ENCODE measurements at places on chromosomes 12 and 14.

DNA sequence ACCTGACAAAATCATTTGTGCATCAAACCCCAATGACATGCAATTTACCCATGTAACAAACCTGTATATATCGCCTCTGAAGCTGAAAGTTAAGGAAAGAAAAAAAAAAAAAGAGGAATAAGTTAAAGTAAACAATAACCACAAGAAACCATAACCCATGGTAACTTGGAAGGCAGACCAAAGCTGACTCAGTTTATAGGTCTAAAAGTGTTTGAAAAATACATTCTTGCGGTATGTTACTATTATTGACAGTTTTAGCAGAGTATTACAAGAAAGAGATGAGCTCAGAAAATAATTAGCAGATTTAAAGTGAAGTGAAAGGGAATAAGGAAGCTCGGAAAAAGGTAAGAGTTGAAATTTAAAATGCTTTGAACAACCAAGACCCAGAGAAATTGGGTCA, 34.4 kb upstream of the MGAT4C start:
- DNase-seq = no peak

DNA sequence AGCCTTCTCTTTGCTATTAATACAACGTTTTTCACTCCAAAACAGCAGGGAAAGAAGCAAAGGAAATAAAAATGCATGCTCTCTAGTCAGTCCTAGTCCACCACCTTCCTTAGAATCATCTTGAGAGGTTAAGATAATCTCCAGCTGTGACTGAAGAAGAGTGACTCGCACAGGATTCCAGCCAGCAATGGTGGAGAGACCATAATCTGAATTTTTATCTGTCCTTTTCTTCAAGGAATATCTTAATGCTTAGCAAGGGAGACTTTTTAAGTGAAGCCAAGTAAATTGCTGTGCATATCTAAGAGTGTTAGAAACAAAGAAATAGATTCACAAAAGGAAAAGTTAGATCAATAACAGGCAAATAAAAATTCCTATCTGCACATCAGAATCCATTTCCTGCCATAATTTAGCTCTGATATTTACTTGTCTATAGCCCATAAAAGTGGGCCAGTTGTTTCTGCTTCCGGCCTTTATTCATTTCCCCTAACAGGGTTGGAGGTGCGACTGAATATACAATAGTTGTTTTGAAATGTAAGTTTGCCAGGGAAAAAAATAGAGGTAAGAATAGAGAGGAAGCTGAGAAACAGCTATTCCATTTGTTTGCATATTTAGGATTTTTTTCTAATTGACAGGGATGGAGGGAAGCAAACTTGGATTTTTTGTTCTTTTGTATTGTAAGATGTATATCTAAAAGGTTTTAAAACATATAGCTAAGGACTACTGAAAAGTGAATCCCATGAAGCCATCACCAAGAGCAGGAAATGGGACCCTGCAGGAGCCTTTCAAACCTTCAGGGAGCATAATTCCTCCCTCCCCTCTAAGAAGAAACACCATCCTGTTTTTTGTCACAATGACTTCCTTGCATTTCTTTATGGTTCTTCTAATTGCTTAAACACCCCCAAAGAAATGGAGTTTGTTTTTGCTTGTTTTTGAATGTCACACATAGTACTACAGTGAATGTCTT, 154.0 kb downstream of the ITPR2 start:
- DNase-seq = no peak

DNA sequence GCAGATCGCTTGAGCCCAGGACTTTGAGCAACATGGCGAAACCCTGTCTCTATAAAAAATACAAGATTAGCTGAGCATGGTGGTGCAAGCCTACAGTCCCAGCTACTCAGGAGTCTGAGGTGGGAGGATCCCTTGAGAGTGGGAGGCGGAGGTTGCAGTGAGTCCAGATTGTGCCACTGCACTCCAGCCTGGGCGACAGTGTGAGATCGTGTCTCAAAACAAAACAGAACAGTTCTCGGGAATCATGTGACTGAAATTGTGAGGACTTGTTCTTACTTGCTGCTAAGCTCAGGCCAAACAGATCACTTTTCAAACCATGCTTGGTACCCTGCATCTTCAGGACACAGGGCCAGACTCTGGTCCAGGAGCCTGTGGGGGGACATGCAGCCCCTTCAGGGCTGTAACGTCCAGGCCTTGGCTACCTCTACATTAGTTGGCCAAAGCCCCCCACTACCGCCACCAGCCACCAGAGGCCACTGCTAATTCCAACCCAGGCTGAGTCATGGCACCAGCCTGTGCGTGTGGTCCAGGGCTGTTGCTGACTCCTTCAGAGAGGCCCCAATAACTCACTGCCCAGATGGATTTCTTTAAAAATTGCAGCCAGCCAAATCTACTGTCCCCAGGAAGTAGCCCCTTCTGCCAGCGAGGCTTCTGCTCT, 33.4 kb upstream of the SYNDIG1L start:
- DNase-seq = no peak

GRCh38 chr12:19841451-19841850, 402.2 kb downstream of the AEBP2 start:
- no peak for DNase-seq

DNA sequence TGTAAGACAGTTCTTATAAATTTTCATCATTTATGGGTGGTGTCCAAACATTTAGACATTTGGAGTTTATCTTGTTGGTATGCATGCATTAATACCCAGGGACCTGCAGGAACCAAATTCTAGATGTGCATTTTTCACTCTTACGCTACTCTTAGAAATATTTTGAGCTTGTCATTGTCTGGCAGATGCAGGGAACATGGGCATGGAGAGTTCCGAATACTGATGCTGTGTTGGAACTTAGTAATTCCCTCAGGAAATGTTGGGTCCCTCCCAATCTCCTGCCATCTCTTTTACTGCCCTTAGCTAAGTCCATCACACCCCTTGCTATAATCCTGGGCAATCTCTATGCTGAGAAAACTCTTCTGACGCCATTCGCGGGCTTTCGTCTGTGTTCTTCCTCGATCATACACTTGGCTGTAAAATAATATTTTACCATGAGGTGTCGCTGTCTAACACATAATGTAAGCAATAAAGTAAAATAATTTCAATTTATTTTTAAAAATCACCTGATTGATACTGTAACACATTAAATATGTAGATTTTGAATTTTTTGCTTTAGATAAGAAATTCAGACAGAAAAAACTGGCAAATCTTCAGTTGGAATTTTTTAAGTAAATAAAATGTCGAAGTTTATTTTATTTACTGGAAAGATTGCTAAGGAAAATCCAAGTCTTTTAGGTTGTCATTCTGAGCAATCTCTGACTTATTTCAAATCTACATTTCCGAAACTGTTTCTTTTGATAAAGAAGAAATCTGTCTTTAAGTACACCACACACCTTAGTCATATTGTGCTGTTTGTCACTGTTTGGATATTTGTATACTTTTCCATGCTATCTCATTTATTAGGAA, 304.1 kb upstream of the SSTR1 start:
- DNase-seq = peak; percentile 16

DNA sequence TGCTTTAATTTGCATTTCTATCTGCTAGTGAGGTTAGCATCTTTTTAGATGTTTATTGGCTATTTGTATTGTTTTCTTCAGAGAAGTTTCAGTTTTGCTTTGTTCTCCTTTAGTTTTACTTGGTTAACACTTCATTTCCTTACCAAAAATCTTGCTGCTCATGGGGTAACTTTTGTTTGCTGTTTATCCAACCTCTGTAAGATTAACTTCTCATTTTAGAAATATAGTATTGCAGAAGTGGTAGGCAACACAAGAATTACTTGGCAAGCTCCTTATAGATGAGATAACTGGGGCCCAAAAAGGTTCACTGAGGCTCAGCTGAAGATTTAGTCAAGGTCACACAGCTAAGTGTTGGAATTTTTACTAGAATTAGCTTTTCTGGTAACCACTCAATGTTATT, 40.5 kb downstream of the ALKBH1 start:
- DNase-seq = no peak

GRCh38 chr12:132469423-132469822, 20.5 kb upstream of the FBRSL1 start:
- no peak for DNase-seq

DNA sequence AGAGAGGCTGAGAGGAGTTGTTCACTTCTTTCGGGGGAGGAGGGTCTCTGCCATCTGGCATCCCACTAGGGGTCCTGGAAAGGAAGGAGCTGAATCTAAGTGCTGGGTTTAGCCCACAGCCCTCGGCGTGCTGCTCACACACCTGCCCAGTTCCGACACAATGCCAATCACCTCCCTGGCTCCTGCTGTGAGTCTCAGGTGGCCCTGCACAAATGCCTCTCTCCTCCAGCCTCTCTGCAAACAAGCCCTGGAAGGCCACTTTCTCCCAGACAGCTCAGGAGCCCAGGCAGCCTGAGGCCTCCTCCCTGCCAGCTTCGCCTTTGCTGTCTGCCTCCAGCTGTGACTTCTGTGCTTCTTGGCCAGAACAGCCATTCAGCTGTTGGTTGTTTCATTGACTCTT, 51.2 kb downstream of the SMIM41 start:
- no peak for DNase-seq

DNA sequence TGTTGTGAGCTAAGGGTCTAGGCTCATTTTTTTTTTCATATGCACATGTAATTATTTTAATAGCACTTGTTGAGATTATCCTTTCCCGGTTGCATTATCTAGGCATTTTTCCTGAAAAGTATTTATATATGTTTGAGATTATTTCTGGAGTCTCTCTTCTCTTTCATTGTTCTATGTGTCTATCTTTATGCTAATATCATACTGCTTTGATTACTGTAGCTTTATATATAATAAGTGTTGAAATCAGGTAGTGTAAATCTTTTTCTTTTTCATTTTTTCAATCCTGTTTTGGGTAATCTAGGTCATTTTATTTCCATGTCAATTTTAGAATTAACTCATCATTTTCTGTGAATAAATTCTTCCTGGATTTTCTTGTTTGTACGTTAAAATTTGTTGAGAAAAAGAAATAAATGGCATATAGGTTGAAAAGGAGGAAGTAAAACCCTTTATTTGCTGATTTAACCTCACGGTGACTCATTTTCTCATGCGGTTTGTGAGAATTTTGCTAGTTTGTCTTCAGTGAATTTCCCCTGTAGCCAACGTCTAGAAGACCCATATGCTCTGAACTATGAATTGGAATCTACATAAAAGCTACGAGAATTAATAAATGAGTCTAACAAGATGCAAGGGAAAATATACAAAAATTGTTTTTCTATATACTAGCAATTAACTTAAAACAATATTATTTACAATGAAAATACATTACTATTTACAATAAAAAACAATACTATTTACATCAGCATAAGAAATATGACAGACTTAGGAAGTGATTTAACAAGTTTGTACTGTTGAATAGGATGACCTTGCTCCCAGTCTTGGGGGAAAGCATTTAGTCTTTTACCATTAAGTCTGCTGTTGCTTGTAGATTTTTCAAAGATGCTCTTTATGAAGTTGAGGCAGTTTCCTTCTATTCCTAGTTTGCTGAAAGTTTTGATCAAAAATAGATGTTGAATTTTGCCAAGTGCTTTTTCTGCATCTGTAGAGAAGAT, 105.0 kb downstream of the SNAPC1 start:
- no peak for DNase-seq

DNA sequence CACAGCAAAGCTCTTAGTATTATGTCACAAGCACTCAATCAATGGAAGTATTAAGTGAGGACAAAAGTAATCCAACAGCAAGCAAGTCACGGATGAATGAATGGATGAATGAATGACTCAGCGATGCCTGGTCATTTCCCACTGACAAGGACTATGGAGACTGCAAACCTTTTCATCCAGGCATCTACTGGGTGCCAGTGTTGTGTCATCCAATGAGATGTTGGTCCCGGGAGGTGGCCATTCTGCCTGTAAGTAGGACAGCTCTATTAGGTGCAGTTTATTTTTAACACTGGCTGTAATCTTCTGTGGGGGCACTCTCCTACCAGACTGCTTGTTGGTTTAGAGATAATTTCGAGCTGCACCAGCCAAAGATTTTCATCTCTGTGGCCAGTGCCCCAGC, 39.4 kb downstream of the STAB2 start:
- DNase-seq = no peak

DNA sequence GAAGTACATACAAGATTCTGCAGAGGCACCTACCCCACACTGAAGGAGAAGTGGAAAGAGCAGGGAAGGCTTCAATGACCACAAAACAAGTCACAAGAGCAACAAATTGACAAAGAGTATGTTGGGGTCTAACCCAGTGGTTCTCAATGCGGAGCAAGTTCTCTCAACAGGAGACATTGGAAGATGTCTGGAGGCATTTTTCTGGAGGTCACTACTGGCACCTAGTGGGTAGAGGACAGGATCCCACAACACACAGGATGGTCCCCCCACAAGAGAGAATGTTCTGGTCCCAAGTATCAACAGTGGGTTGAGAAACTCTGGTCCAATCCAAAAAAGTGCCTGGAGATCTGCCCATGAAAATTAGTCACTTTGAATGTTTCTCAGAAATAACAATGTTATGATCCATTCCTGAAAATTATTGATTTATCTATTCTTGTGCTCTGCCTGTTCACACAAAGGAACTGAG, 3.4 kb downstream of the SSH1 start:
- DNase-seq = no peak

DNA sequence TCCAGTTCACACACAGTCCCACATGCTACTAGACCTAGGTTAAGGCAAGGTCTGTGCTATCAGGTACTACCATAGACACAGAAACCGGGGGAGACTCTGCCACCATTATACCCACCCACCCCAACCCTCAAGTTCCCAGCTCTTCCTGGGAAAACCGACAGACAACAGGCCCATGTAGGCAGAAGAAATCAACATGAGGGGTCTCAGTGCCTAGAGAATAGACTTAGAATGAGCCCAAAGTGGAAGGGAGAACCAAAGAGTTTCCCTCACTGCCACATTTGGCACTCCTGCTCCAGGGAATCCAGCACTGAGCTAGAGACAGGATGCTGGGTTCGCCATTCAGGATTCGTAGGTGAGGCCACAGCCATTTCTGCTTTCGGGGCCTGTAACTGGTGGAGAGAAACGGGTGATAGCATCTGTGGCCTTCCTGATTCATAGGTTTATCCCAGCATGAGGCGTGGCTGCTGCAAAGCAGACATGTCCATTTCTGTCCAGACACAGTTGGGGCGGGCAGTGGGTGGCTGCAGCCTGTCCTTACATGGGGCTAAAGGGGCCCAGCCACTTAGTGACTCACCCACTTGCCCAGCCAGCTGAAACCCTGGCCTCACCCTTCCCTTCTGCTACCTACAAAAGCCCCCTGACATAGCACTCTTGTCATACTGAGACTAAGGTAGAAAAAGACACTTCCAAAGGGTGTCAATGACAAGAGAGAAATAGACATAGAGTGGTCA, 69.4 kb downstream of the IRF2BPL start:
- no peak for DNase-seq

- DNase-seq = no peak
These were observed 69.0 kb downstream of the DIO3 start for GRCh38 chr14:101630056-101630965.

All from CD8-positive, alpha-beta memory T cell (primary cell).